Glutamatergic neuron (in vitro differentiated cells): ENCODE measurements at places on chromosomes 12 and 14. TPM values are rescaled to one million over a fixed set of nuclear protein-coding genes. Genes with fewer than 3 reads are reported as not detected.

DDN gene
- 6.4 TPM for total RNA-seq

- DNase-seq, result no peak
Measured at GRCh38 chr12:120760349-120761254, 35.0 kb downstream of the ACADS start.

DNA sequence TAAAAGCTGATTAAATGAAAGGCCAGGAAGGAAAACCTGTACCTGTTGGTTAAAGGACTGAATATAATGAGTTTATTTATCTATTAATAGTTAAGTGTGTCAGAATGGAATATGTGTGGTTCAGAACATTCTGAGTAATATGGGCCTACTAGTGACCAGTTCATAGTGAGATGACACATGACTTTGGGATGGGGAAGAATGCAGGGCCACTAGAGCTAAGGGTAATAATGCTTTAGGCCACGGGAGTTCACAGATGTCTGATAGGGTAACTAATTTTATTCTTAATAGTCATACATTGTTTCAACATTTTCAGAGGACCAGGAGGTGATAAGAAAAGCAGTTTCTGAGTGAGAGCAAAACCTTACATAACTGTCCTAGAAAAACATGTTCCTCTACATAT, 247.8 kb upstream of the OR4E1 start:
- no peak for DNase-seq

SLC5A8 gene
- total RNA-seq, result not detected
